Activated T-helper 1 cell treated with Interleukin-2 at 50 U/mL for 16 hours (primary cell): ENCODE measurements at places on chromosomes 2 and 18.
A peak's percentile ranks its signal among the peaks of the same experiment; 100 is the strongest.

DNA sequence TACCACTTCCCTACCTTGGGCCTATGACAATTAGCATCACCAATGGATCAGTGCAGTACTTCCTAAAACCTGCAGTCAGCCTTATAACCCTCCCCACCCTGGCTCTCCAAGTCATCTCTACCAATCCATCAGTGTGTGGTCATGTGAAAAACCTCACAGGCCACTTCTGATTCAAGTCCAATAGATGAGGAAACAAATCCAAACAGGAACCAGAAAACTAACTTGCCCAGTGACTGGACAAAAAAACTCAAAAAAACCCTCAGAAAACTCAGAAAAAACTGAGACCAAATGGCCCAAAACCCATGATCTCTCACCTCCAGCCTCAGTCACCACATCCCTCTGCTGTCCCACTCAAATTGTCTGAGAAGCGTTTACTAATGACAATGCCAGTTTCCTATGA is 43.3 kb downstream of the TGFA start:
- no peak for DNase-seq

GRCh38 chr2:215530191-215530968 is 94.5 kb upstream of the FN1 start:
- no peak for DNase-seq

DNA sequence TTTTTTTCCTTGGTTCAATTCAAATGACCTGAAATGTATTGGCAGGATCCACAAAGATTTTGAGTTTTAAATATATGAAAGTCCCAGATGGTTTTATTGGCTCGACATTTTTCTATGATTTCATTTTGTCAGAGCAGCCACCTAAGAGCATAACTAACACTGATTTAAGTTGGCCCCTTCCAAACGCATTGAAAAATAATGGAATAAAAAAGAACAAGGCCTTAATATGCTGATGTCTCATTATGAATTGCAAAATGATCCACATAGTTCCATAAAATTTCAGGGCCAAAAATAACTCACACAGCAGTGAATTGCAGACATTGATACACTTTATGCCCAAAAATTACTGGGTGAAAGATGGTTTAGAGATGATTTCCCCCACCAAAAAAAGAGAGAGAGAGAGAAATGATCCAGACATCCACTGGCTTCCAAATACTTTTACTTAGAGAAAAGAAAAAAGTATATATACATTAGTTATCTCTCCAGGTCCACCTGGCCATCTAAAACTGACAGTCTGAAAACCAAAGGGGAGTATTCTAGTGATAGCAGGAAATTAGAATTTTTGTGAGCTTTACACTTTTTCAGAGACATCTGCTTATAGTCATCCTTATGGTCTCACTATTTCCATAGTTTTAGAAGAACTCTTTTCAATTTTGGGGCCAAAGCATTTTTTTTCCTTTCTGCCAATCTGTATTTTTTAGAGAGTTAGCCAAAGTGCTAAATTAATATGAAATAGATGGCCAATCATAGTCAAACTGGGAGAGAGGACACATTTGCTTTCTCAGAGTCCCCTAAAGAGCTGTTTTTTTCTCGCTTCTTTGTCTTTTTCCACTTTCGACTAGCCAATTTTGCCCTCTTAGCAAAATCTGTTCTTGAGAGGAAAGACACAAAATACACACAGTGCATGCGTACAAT is 213.5 kb upstream of the RND3 start:
- DNase-seq: no peak

- DNase-seq: no peak
Measured at GRCh38 chr2:233418761-233419546, 64.7 kb downstream of the DGKD start.

- DNase-seq: no peak
Measured at GRCh38 chr2:78967294-78967693, 58.2 kb upstream of the REG3G start.

GRCh38 chr2:70525032-70525431 is 28.6 kb downstream of the TGFA start:
- DNase-seq: no peak

DNA sequence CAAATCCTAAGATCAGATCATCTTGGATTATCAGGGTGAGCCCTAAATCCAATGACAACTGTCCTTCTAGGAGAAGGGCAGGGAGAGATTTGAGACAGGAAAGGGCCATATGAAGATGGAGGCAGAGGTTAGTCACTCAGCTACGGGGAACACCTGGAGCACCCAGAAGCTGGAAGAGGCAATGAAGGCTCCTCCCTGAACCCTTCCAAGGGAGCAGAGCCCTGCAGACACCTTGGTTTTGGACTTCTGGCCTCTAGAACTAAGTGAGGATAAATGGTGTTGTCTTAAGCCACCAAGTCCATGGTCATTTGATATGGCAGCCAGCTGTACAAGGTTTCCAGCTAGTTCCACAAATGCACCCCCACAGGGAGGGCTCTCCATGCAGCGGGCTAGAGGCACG is 6.9 kb upstream of the PTPN2 start:
- no peak for DNase-seq

- DNase-seq: no peak
Measured at GRCh38 chr2:4445821-4446220, 742.4 kb downstream of the DCDC2C start.

GRCh38 chr2:235105821-235106359 is 154.1 kb downstream of the SH3BP4 start:
- DNase-seq: no peak

GRCh38 chr18:74935434-74935833 is 273.5 kb downstream of the PTGR3 start:
- DNase-seq: no peak

DNA sequence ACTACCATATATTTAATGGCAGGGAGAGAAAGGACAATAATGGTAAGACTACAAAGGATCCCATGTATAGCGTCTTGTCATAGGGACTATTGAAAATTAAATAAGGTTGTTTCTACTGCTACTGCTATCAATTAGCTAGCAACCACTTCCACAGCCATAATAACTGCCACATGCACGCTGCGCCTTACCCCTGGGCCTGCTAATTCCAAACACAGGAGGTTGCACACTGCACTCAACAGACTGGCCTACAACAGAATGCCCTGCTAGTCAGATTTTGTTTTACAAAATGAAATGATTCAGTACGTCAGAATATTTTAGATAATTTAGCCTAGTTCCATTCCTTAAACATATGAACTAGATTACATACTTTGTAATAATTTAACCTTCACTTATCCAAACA is 121.0 kb upstream of the SMAD7 start:
- DNase-seq: no peak

DNA sequence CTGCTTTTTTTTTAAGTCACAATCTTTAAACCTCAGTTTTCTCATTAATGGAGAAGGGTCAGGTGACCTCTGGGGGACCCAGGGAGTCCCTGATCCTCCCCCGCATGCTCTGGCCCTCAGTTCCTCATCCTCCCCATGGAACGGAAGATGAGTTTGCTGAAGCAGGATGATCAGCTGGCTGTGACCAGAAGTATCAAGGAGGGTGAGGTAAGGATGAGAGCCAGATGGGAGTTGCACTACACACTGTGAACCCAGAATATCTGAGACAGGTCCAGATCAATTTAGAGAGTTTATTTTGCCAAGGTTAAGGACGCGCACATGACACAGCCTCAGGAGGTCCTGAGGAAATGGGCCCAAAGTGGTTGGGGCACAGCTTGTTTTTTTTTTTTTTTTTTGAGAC is 3.8 kb downstream of the CATIP start:
- no peak for DNase-seq

GRCh38 chr2:36411962-36412444 is 56.4 kb downstream of the CRIM1 start:
- DNase-seq: no peak

DNA sequence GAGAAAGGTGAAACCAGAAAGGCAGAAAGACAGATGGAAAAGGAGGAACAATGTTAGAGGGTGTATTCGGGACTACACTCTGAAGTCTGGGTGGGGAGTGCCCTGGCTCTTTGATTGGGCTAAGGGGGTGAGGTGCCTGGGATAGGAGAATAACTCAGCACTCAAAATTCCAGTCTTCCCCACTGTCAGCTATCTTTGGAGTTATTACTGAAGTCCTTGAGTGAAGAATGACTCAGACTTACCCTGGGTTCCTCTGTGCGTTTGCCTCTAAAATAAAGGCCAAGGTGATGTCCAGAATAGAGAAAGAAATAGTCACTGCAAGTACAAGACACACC is 151.8 kb upstream of the SERPINE2 start:
- no peak for DNase-seq

- DNase-seq: peak; percentile 48
Measured at GRCh38 chr2:207528980-207529329, 807 bp upstream of the CREB1 start.

DNA sequence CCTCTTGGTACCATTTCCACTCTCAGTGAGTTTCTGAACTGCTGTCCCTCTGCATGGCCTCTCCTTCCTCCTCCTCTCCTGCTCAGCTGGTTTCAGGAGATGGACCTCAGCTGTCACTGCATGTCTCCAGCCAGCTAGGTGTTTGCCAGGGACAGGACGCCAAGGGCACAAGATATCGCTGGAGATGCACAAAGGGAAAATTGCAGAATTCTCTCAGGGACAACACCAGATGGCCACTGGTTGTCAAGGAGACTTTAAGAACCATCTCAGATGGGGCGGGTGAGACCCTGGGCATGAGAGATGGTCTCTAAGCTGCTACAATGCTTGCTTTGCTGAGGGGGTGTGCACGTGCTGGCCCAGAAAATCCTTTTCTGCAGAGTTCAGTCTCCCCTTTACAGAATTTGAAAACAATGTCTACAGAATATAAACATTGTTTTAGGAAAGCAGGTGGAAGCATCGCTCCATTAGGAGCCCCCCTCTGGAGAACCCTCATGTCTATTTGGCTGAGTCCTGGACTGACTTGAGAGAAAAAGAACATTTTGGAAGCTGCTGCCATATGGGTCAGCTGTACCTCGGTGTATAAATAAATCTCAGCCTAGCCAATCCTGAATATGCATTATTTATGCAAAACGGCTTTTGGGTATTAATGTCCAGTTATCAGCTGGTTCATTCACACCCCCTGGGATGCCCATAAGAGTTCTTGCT is 57.8 kb upstream of the SPP2 start:
- no peak for DNase-seq

- DNase-seq: no peak
Measured at GRCh38 chr2:223386189-223386588, 216.0 kb downstream of the SCG2 start.

- no peak for DNase-seq
Measured at GRCh38 chr18:75548353-75548905, 120.9 kb upstream of the SMIM21 start.

GRCh38 chr18:33421225-33421624 is 19.3 kb downstream of the CCDC178 start:
- no peak for DNase-seq

DNA sequence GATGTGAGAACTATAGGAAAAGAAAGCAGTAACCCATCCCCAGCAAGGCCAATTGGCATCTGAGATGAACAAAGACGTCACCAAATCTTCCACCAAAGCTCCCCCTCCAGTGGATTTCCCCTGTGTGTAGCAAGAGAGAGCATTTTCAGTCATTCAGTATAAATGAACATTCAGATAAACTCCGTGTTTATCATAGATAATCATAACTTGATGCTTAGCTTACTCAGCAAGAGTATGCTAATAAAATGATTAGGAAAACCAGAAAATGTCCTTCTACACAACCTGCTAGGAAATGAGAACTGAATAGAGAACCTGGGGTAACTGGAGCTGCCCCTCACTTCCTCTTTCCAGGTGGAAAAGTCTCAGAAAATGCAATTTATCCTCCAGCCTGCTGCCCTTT is 198.0 kb upstream of the CCDC150 start:
- no peak for DNase-seq

- DNase-seq: no peak
Measured at GRCh38 chr18:8008033-8008432, 440.9 kb downstream of the PTPRM start.

- DNase-seq: no peak
Measured at GRCh38 chr2:7649461-7650228, 732.4 kb downstream of the RNF144A start.

GRCh38 chr2:29201979-29202378 is 86.8 kb downstream of the CLIP4 start:
- no peak for DNase-seq

GRCh38 chr2:234881413-234882241 is 70.2 kb upstream of the SH3BP4 start:
- no peak for DNase-seq

DNA sequence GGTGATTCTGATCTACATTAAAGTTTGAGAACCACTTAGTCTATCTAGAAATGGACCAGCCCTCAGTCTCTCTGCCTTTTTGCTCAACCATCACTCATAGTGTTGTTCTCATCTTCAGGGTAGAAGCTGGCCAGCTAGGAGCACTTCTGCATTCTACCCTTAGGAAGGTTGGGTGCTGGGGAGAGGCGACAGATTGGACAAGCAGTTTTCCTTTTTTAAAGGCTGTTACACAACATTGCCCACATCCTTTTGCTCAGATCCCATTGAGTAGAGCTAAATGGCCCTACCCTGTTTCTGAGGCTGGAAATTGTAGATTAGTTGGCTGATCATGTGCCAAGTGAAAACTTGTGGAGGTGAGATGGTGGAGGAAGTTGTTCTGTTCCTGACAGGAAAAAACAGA is 35.6 kb downstream of the OSBPL6 start:
- no peak for DNase-seq

DNA sequence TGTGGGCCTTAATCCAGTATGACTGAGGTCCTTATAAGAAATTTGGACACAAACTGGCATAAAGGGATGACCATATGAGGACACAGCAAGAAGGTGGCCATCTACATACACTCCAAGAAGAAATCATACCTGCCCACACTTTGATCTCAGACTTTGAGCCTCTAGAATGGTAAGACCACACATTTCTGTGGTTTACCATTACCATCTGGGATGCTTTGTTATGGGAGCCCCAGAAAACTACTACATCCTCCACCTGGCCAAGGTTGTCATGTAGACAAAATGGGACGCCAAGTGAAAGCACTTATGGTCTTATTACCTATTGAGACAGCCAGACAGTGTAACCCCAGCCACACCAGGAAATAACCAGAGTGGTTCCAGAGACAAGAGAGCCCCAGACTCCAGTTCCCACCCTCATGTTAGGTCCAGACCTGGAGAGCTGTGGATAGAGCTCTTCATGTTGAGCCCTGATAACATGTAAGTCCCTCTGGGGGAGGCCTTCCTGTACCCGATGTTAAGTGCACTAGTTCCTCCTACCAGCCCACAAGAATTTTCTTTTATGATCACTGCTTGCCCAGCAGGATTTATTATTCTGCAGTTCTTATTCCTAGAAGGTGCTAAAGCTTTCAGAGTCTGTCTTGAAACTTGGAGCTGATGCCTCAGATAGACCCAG is 4.6 kb upstream of the ADD2 start:
- no peak for DNase-seq
